ENCODE measurements at places on chromosomes 12 and 14.
A peak's percentile ranks its signal among the peaks of the same experiment; 100 is the strongest.

DNA sequence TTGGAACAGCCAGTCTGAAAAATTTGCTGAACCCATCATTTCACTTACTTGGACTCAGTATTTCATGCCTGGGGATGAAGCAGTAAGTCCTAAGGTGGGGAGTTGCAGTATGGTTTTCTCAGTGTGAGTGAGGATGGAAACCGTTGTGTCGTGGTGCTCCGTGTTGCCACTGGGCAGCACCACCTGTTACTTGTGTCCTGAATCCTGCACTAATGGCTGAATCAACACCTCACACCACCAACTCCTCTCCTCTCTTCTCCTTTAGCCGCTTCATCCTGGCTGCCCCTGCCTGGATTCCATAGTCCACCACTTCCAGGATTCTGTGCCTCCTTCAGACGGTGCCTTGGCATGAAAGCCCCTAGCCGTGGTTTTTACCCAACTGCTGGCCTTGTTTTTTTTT lies 3.0 kb upstream of the EP400 start:
- no peak for DNase-seq

- no peak for DNase-seq
Measured at GRCh38 chr14:91394105-91395081, 23.2 kb downstream of the CCDC88C start.

- no peak for DNase-seq
Measured at GRCh38 chr12:117000316-117000715, 89.6 kb downstream of the FBXW8 start.

DNA sequence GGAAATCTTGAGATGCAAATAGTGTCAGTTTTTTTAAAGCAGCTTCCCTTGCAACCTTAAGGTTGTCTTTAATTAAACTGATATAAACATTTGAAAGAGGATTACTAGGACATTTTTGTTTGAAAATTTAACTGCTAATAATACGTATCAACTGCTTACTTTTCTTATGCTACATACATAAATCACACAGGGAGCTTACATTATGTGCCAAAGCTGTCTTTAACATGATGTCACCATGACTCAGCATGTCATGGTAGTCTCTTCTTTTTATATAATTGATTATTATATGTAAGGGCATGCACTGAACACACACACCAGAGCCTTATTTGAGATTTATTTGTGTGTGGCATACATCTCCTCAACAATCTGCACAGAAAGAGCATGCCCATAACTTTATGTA lies 63.0 kb upstream of the PTHLH start:
- DNase-seq: no peak

GRCh38 chr12:601976-602699 lies 61.1 kb downstream of the NINJ2 start:
- DNase-seq: no peak

GRCh38 chr12:77678621-77679020 lies 152.1 kb upstream of the NAV3 start:
- DNase-seq: no peak

DNA sequence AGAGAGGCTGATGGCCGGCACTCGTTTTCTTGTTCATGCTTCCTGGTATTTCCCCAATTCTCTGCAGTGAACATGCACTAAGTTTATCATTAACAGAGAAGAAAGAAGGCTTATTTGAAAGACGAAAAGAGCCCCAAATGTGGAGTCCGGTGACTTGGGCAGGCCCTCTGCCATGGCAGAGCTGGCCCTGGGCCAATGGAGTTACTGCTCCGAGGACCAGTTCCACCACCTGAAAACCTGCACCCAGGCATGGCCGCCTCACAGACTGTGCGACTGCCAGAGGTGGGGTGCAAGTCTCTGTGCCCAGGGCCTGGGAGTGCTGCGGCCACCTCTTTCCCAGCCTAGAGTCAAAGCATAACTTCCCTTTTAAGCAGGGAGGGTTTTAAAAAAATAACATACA lies 24.9 kb downstream of the DEGS2 start:
- peak; percentile 68 for DNase-seq

DNA sequence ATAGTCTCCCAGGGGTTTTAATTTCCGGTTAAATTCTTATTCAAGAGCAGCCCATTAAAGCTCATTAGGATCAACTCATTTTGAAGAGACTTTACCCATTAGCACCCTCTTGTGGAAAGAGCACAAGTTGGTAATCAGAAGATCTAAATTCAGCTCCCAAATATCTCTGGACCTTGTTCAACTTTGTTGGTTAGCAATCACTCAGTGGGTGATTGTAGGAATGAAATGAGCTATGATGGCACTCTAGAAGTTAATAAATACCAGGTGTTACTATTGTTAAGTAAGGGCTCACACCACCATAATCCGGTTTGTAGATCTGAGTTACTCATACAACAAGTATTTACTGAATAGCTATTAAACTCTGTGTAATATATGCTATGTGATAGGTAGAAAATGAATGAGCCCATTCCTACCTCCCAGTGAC lies 42.9 kb downstream of the TRIP11 start:
- no peak for DNase-seq

DNA sequence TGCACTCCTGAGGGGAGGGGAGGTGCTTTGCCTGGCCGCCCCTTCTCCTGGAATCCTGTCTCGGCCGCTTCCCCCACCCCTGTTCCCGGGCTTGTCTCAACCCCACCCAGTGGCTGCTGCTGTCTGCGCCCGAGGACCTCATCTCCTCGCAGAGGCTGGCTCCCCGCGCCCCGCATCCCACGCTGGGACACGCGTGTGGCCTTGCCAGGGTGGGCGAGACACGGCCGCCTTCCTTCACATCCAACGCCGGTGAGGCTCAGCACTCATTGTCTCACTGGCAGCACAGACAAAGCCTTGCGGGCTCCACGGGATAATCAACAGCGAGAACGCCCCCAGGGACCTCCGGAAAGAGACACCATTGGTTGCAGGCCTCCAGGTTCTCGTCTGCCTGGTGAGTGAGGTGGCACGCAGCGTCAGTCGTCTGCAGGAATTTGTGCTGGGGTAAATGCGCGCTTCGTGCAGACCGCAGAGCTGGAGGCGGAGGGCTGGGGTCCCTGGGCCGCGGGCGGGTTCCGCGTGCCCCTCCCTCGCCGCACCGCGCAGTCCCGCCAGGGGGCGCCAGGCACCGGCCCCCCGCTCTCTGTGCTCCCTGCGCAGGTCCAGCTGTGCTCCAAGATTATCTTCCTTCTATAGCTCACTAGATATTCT lies 26.8 kb downstream of the CCDC177 start:
- DNase-seq: no peak

DNA sequence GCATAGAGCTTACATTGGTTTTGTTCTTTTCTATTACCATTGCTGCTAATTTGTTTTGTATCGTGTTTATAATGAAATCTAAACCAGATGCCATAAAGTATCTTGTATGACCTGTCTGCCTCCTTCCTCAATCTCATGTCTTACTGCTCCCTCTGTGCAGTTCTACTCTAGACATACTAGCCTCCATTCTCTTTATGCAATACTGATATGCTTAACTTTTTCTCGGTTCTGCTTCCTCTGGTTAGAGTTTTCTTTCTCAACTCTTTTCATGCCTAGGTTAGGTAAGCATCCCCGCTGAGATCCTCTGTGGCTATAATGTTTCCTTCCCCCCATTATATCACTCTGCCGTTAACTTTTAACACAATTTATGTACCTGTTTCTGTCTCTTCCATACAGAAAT lies 852.3 kb downstream of the TRHDE start:
- no peak for DNase-seq

DNA sequence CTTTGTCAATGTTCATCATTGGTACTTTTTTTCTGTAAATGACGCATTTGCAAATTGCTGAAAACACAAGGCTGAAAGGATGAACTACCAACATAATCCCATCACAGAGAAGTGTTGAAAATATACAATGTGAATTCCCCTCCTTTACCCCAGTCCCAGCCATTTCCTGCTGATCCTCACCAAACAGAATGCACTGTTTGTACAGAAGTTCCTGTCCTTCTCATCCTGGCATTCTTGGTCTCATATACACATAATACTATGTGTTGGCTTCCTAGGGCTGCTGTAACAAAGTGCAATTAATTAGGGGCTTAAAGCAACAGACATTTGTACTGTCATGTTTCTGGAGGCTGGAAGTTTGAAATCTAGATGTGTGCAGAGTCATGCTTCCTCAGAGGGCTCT lies 836.2 kb upstream of the MGAT4C start:
- no peak for DNase-seq

- DNase-seq: no peak
Measured at GRCh38 chr14:71574976-71575375, 357.3 kb upstream of the RGS6 start.

- DNase-seq: no peak
Measured at GRCh38 chr12:30564394-30564793, 131.3 kb downstream of the IPO8 start.

- DNase-seq: no peak
Measured at GRCh38 chr12:94987801-94988200, 15.7 kb downstream of the NDUFA12 start.
